Choroid plexus epithelial cell (primary cell): ENCODE measurements at places on chromosomes 5 and 9.

- DNase-seq, result peak; percentile 61
Measured at GRCh38 chr9:19965336-19965735, 176.5 kb upstream of the SLC24A2 start.

DNA sequence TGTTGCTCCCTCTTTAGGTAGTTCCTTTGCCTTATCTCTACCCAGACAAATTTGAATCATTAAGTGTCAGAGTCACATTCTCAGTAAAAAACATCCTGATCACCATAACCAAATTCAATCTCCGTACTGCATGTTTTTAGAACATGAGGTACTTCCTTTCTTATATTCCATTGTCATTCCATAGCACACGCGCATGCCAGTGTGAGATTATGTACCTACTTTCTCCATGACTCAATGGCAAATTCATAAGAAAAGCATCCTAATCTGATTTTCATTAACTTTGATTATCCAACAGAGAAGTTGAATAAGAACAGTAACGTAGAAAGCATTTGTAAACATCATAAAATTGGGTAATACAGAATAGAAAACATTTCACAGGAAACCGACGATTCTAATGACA lies 1118.6 kb upstream of the CDH9 start:
- DNase-seq, result peak; percentile 29

DNA sequence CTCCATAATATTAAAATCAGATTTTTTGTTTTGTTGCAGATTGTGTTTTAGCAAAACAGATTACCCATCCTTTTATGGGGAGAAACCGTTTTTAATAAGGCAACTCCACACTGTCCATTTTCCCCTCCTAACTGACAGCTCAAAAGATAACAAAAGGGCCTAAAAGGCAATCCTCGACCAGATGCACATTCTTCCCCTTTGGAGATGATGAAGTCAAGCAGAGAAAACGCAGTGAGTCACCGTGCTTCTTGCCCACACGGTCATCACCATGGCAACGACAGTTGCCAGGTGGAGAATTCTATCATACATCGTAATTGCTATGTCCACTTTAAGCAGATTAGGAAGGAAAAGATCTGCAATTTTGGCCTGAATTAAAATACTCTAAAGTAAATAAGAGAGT lies 96.4 kb downstream of the DIRAS2 start:
- DNase-seq, result peak; percentile 83

GRCh38 chr9:75482566-75482965 lies 394.3 kb downstream of the OSTF1 start:
- DNase-seq, result no peak

DNA sequence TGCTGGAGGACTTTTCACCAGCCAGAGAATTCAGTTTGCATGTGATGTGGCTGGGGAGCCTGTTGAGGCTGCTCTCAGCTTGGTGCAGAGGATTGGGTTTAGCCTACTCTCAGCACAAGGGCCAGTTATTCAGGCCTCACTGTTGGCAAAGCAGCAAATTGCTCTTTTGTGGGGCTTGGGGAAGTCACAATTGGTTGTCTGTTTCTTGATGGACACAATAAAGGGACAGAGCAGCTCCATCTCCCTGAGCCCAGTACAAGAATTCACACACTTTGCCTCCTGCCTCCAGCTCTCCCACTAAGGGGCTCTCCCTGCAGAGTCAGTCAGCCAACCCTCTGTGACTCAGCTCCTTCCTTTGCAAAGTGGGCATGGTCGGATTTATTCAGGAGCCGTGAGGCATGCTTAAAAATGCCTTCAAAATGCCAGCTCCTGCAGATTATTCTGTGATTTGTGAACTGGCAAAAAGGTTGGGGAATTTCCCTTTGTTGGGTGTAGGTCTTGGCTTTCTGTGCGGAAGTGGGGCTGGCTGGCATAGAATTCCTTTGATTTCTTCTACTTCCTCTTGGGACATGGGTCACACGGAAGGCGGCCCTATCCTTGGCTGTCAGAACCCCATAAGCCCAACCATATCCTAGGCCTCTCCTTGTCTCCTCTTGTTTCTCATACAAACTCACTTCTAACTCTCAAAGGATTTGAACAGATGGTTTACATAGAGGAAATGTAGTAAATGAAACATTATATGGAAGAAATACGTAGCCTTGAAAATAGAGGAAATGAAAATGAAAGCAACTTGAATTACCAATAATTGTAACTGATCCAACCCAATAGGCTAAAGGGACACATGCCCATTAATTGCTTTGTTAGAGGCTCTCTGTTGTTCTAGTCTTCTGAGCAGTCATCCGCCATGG lies 118.7 kb upstream of the CD180 start:
- DNase-seq, result peak; percentile 65

DNA sequence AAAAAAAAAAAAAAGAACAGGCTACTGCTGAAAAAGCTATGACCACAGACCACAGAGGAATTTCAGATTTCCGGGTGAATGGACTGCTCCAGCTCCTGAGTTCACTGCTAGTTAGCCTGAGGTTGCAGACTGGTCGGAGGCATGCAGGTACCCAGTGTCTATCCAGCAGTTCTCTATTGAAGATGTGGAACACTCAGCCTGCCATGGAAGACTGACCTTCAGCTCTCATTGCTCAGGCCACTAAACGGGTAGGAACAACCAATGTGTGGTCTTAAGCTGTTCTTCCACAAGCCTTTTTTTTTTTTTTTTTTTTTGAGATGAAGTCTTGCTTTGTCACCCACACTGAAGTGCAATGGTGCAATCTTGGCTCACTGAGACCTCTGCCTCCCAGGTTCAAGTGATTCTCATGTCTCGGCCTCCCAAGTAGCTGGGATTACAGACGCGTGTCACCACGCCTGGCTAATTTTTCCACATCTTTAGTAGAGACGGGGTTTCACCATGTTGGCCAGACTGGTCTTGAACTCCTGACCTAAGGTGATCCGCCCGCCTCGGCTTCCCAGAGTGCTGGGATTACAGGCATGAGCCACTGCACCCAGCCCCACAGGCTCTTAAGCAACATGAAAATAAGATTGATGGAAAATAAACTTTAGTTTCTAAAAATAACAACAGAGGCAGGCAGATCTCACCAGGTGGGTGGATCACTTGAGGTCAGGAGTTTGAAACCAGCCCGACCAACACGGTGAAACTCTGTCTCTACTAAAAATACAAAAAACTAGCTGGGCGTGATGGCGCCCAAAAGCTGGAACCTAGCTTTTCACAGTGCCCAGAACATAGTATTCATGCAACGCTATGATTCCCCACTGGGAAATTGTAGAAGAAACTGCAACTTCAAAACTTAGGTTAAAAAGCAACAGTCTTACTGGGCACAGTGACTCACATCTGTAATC lies 20.0 kb upstream of the NPM1 start:
- peak; percentile 95 for DNase-seq

DNA sequence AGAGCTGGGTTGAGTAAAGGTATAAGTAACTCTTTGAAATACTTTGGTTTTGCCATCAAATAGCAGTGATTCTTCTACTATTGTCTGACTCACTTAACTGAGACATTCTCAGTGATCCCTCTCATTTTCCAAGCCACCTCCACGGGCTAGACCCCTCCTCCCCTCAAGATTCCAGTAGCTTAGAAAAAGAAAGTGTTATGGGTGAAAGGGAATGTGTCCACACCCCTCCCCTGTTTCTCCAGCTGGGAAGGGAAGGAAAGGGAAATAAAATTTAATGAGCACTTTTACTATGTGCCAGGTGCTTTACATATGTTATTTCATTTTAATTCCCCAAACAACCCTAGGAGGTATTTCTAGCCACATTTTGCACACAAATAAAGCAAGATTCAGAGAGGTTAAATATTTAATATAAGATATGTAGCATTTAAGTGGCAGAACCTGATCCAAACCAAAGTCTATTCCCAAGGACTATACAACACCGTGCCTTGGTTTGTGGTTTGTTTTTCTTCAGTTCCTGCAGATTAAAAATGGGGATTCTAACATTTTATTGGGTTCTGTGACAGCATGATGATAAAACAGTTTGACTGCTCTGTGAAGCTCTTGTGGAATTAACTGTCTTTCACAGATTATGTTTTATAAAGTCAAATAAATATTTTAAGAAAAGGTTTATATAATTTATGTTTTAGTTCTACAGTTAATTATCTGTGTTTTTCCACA lies 135.9 kb downstream of the ZSWIM6 start:
- peak; percentile 56 for DNase-seq

DNA sequence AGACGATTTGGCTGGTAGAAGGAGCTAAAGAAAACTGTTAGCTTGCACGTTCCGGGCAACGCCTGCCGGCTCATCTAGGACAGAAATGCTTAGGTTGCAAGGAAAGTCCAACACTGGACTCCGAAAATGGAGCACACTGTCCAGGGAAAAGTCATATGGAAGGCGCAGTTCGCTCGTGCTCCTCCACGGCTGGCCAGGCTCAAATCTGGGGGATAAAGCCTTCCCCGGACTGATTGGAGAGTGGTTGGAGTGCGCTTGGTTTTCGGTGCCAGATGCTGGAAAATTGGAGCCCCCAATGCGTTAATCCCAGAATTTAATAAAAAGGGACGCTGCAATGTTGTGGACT lies 955 bp downstream of the CDH6 start:
- peak; percentile 22 for DNase-seq

- no peak for DNase-seq
Measured at GRCh38 chr9:96638606-96639364, 16.3 kb downstream of the PRXL2C start.

DNA sequence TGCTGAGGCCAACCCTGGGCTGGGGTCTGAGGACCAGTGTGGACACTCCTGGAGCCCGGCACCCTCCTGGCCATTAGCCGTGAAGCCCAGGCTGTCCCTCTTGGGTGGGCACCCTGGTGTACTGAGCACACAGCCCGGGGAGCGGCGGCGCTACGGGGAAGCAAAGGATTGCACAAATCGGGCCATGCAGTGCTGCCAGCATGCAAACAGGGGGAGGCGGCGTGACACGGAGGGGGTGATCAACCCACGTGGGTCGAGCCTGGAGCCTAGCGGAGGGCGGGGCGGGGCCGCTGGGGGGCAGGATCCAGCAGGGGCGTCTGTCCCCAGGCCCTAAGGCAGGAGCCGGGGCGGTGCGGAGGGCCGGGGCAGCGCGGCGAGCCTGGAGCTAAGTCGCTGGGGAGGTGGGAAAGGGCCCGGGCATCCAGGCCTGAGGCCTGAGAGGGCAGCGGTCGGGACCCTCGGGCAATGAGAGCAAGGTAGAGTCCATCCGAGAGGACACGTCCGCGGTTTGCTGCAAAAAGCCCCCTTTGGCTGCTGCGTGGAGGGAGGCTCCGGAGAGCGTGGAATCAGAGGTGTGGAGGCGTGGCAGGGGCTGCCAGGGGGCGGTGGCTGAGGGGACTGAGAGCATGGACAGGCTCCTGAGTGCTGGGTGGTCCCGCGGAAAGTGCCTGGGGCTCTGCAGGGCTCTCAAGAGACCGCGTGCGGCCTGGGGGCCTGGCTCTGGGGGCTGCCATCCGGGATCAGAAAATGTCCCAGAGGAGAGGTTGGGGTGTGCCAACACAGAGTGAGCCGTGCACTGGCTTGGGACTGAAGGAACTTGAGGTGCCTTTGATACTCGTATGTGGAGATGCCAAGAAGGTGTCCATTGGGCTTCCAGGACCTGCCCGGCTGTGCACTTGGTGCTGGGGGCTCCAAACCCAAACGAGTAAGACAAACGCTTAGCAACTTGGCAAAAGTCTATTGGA lies 94.2 kb downstream of the BARX1 start:
- DNase-seq, result no peak

- no peak for DNase-seq
Measured at GRCh38 chr9:6543204-6543603, 102.3 kb downstream of the GLDC start.

DNA sequence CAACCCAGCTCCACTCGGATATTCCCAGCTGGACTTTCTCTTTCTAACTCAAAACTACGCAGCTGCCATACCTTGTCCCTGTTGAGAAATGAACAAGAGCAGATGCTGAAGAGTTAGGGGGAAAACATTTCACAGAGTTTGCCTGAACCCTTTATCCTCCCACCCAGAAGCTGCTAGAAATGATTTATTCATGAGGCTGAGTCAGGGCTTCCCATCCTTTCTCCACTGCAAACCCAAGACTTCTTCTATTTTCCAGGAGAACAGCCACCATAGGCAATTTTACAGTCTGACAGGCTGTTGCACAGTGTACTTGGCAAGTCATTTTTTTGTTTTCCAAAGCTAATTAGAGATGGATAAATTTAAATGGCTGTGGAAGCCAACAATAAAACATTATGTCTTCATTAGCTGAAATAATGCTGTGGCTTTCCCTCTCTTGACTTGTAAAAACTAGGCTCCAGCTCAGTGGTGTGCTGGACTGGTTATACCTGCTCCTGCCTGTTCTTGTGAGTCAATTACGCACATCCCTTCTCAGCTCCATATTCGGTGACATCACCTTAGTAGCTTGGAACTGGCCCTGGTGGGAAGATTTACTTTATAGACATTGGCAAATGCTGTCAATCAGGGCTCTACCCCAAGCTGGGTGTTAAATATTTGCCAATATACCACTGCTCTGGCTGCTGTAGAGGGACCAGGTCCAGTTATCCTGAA lies 71.9 kb downstream of the KIF4B start:
- no peak for DNase-seq

GRCh38 chr5:97071101-97071500 lies 71.3 kb downstream of the LIX1 start:
- no peak for DNase-seq
